Mesendoderm (in vitro differentiated cells): ENCODE measurements at places on chromosomes 7 and 10.

DNA sequence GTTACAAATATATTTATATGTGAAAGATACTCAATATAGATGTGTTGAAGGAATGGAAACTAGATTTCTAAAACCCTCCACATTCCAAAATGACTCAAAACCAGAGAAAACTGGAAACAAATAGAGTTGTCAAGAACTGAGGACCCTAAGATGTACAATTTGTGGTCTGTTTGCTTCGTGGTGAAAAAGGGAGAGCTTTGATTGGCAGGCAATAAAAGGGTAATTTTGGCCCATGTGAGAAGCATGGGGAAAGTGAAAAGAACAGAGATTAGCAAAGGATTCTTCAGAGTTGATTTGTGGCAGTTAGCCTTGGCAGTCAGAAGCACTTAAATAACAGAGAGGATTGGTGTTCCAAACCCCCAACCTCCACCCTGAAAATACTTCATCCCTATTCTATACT lies 37.1 kb upstream of the DKK1 start:
- no peak for DNase-seq

- DNase-seq = peak; percentile 67
These were observed 38.5 kb upstream of the STEAP4 start for GRCh38 chr7:88344956-88345832.

DNA sequence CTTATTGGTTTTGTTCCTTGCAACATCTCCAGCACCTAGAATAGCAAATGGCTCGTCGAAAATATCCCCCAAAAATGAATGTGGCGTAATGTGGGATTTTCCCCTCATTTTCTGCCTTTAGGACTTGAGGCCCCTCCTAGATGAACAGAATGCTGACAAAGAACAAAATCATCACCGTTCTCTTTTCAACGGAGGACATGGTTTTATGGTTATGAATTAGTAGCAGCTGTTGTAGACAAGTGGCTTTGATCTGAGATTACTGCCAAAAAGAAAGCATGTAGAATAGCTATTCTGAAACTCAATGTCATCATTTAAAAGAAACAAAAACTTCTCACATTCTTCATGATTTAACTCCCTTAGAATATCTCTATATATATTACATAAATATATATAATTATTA lies 17.2 kb upstream of the CALN1 start:
- DNase-seq = no peak

DNA sequence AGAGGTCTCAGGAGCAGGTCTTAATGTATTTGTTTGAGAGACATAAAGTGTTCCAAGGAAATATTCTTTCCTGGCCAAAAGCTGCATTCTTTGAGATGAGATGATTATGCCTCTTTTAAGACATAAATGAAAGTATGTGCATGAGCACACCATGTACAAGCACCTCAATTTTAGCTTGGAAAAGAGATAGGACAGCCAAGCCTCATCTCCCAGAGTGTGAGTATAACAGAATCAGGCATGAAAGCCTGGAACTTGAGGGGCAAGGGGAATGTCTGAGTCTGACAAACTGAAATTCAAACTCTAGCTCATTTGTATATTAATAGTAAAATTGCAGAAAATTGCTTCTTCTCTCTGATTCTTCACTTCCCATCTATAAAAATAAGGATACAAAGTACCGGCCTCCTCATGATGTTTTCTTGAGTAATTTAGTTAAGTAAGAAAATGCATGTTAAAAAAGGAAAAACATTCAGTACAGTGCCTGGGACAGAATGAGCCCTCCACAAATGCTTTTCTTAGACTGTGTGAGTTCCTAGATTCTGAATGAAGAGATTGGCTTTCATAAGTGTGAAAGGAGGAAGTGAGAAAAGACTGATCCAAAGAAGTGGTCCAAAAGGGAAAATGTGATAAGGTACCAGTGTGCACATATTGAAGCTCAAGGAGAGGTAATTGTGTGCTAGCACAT lies 1260.9 kb upstream of the SORCS1 start:
- no peak for DNase-seq

- DNase-seq = peak; percentile 86
These were observed 86.1 kb upstream of the DNAJB6 start for GRCh38 chr7:157250605-157251228.

GRCh38 chr10:13219685-13220670 lies 14.2 kb downstream of the UCMA start:
- DNase-seq = peak; percentile 77

GRCh38 chr10:78577712-78578111 lies 491.1 kb upstream of the ZMIZ1 start:
- DNase-seq = no peak

- no peak for DNase-seq
These were observed 443.5 kb downstream of the NRG3 start for GRCh38 chr10:82318534-82318933.

DNA sequence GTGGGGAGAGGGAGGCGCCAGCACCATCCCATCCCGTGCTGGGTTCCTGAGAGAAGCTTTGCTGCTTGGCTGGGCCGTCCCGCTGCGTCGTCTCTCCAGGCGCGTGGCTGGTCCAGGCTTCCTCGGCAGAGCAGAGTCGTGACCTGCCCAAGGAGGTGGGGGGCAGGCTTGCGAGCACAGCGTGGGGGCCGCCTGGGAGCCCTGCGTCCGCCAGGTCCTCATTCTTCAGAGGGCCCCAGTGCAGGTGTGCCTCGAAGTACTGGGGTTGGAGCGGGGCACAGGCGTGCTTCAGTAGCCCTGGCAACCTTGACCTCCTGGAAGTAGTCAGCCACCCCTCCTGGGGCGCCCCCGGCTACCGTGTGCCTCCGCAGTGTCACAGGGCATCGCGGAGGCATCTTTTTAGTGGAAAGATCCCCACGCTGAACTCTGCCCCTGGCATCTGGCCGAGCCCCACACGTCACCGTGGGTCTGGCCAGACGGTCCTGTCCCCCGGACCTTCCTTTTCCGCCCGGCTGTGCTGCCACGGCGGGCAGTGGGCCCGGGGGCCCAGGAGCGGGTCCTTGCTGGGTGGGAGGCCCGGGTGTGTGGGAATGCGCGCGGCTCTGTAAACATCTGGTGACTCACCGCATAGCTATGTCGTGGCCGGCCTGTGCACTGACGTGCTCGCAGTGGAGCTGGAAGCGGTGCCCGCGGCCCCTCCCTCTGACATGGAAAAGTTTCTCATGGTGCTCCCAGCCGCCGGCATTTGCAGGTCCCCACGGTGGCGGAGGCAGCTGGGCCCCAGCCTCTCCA lies 6.4 kb downstream of the MAFK start:
- peak; percentile 95 for DNase-seq

GRCh38 chr10:49162761-49163310 lies 25.4 kb downstream of the TMEM273 start:
- DNase-seq = no peak

- DNase-seq = no peak
These were observed 69.2 kb downstream of the LYZL1 start for GRCh38 chr10:29358010-29358616.

DNA sequence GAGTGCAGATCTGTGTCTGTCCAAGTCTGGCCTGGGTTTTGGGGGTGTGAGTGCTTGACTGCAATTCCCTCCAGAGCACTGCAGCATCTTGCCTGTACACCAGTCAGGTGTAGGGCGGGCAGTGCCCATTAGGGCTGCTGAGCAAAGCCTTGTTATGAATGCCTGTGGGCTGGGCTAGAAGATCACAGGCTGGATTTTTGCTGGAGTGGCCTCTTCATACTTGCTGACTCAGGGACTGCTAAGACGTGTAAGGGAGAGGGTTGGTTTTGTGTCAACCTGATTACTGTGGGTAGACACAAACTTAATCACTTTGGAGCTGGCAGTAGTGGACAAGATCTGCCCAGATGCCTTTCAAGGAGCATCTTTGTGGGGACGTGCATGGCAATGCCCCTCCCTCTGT lies 29.6 kb downstream of the DMBT1 start:
- no peak for DNase-seq

GRCh38 chr10:32650246-32650655 lies 204.3 kb downstream of the CCDC7 start:
- peak; percentile 4 for DNase-seq

DNA sequence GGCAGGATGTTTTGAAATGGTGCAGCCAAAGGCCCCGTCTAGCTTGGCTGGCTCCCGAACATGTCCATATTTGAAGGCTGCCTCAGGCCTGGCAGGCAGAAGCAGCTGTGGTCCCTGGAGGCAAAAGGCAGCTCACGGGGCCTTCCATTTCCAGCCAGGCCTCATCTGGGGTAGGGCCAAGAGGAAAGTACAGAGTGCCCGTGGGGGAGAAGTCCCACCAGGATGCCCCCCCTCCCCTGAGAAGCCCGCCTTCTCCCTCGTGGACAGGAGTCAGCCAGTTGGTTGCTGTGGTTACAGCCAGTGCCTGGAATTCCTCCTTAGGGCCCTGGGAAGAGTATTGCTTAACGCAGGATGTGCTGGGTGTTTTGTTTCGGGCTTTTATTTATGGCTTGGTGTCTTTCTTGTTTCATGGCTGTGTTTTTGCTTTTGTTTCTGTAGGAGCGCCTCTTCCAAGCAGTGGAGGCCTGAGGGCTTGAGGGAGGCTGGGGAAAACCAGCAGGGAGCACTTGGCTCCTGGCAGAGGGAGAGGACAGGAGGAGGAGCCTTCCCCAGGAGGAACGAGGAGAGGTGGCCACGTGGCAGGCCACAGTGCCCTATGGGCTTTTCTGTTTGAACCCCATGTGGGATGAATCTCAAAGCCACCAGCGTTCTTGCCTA lies 45.4 kb downstream of the CHST3 start:
- DNase-seq = peak; percentile 70

GRCh38 chr7:33794419-33794818 lies 110.9 kb upstream of the BMPER start:
- no peak for DNase-seq

GRCh38 chr10:62554632-62555199 lies 180.5 kb downstream of the ZNF365 start:
- DNase-seq = peak; percentile 94

DNA sequence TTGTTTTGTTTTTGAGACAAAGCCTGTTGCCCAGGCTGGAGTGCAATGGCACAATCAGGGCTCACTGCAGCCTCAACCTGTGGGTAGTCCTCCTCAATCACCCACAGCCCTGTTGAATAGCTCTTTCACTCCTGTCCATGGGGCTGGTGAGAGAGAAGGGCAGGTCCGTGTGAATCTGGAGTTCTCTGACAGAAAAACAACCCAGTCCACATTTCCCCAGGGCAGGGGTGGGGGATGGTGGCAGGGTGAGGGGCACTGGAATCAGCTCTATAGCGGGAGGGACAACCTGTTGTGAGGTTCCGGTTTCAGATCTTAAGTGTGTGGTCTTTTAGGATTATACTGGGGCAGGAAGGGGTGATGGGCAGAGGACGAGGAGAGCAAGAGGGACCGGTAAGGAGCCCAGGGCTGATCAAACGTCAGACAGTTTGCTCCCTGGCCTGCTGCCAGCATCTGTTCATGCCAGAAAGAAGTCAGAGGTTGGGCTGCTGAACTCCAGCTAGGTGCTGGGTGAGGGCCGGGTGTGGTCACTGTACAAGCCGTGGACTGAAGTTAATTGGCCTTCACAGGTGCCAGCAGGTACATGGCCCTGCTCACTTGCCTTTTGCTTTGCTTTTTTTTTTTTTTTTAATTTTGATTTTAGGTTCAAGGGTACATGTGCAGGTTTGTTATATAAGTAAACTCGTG lies 33.2 kb upstream of the MKRN1 start:
- DNase-seq = no peak

- DNase-seq = no peak
These were observed 41.3 kb upstream of the CAMK1D start for GRCh38 chr10:12308057-12308456.
